Activated T-helper 2 cell treated with anti-CD3 and anti-CD28 coated beads, Interferon-gamma antibody, Interleukin-2, Interleukin-4, amounts not matched to agents 10 μg/mL and 5 μg/mL and 100 μg/mL, durations not matched to agents 14 hours and 24 hours and 36 hours (primary cell): ENCODE measurements at places on chromosomes 1 and 21.

DNA sequence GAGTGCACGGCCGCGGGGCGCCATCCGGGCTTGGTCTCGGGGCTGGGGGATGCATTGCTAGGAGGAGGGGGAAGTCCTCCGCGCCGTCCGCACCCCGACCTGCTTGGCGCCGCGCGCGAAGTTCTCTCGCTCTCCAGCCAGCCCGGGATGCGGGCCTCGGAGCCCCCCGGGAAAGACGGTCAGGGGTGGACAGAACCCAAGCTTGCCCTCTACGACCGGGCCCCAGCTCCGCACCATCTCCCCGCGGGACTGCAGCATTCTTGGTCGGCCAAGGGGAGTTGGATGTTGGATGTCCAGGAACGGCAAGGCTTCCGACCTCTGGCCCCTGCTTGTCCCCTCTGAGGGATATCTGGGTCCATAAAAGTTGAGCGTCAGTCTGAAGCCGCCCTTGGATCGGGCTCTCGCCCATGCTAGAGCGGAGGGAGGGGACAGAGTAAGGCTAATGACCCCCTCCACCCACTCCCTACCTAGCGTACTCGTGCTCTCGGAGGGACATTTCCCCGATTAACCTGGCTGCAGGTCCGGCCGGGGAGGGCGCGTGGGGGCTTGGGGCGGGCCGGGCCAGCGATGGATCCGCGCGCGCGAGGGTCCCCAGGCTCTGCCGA is 522 bp downstream of the DISP3 start:
- no peak for DNase-seq

DNA sequence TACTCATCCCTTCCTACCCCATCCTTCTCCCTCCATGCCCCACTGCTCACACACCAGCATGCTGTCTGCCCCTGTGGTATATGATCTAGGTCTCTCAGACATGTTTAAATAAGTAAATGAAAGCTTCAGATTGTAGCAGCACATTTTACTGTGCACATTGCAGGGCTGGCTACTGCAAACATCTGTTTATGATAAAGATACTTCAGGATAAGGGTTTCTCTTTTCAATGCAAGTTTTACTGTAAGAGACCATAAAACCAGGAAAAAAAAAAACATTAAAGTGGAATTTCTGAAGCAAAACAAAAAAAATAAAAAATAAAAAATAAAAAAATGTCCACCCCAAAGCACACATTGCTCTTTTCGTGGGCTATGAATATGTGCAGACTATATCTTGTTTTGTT is 184.4 kb downstream of the USH2A start:
- no peak for DNase-seq

- DNase-seq = no peak
Observed at GRCh38 chr1:8674912-8675311, 142.5 kb downstream of the RERE start.

GRCh38 chr1:236568285-236568894 is 35.9 kb downstream of the HEATR1 start:
- no peak for DNase-seq
